ENCODE measurements at places on chromosomes 3 and 15. TPM values are rescaled to one million over a fixed set of nuclear protein-coding genes. Genes with fewer than 3 reads are reported as not detected.

Gene C3orf20
- total RNA-seq = not detected

Gene SRP14
- 196 TPM for total RNA-seq

Gene VGLL3
- 26.8 TPM for total RNA-seq

Gene MME
- total RNA-seq = 2.1 TPM

Gene NUP210
- total RNA-seq = 72.7 TPM

Gene KCNH8
- 0.58 TPM for total RNA-seq

Gene LEKR1
- 3.2 TPM for total RNA-seq

Gene PRR20G
- not detected for total RNA-seq

Gene COLQ
- total RNA-seq = 0.79 TPM

Gene RBP2
- not detected for total RNA-seq

Gene AHSG
- not detected for total RNA-seq

Gene OSTN
- total RNA-seq = not detected

Data from PC-9 (cell line).